ENCODE measurements at places on chromosomes 1 and 21.

GRCh38 chr1:246182149-246182851, 324.8 kb downstream of the SMYD3 start:
- DNase-seq, result no peak

DNA sequence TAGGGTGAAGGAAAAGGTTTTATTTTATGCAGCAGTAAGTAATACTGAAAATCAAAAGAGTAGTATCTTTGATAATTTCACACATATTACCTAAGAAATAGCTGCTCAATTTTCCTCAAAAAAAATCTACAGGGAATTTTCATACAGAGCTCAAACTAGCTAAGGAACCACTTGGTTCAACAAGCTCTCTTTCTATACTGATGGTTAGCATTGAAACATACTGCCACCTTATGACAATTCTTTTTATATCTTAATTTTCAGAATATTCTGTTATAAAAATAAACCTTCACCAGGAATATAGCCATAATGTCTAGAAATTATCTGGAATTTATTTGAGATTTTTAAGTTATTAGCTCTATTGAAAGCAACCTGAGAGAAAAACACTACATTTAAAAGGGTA, 142.1 kb downstream of the DPYD start:
- no peak for DNase-seq

GRCh38 chr1:89100412-89100811, 25.5 kb downstream of the GBP2 start:
- no peak for DNase-seq

- no peak for DNase-seq
These were observed 2.9 kb downstream of the LHX9 start for GRCh38 chr1:197920067-197920396.

- no peak for DNase-seq
These were observed 8.3 kb upstream of the KCNAB2 start for GRCh38 chr1:6037338-6037762.

DNA sequence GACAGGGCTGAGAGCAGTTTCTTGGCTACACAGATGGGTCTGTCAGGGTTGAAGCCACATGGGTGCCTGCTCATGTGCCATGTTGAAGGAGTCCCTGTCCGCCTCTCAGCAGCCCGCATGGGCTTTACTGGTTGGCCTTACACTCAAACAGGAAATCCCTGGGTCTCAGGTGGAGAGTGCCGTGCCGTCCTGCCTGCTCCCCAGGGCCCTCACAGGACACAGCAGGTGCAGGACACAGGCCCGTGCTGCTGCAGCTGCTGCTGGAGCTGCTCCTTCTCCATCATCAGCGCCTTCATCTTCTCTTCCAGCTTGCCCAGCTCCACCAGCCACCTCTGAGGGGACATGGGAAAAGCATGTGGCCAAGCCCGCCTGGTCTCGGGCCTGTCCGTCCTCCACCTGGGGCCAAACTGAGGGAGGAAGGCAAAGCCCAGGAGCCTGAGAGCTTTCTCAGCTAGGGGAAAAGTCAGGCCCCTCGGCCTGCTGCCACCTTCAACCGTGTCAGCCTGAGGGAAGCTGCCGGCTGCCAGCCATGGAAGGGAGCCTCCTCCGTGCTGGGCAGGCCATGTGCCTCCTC, 5.5 kb downstream of the SLFNL1 start:
- DNase-seq, result no peak

- no peak for DNase-seq
These were observed 5.5 kb downstream of the C1QTNF12 start for GRCh38 chr1:1240822-1241587.

GRCh38 chr21:44708213-44708865, 3.0 kb downstream of the TSPEAR start:
- DNase-seq, result no peak

GRCh38 chr1:25959611-25960010, 38.3 kb downstream of the PAFAH2 start:
- no peak for DNase-seq

All from keratinocyte (primary cell).